ENCODE measurements at places on chromosomes 5 and 9.

- DNase-seq = no peak
These were observed 49.4 kb downstream of the SLIT3 start for GRCh38 chr5:169251333-169252084.

DNA sequence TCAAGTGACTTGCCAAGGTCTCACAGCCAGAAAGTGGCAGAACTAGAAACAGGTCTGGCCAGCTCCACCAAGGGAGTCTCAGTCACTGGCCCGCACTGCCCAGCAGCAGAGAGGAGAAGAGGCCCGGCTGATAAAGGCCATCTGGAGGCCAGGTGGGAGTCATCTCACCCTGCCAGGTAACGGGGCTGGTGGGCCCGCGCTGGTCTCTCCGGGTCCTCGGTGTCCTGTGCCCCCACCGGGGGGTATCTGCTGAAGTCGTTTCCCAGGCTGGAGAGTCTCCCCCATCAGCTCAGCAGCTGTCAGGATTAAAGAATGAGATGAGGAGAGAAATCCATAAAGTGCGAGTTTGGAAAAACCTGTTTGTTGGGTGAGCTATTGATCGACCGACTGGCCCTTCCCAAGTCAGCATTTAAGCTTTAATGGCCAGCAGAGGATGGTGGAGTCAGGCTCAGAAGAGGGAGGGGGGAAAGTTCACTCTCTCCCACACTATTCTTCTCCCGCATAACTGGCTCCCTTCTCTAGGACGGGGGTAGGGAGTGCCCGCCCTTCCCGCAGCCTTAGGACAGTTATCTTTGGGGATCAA is 30.3 kb downstream of the LMX1B start:
- no peak for DNase-seq

GRCh38 chr5:136191304-136192014 is 1.5 kb downstream of the SMIM32 start:
- no peak for DNase-seq

DNA sequence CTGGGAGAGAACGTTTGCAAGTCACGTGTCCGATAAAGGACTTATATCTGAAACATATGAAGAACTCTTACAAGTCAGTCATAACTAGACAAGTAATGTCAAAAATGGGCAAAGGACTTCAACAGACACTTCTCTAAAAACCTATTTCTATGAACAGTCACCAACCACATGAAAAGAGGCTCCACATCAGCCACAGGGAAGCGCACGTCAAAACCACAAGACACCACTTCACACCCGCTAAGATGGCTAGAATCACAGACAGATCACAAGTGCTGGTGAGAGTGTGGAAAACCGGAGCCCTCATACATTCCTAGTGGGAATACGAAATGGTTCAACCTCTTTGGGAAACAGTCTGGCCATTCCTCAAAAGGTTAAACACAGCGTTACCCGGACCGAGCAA is 11.5 kb upstream of the CARD9 start:
- DNase-seq = no peak

DNA sequence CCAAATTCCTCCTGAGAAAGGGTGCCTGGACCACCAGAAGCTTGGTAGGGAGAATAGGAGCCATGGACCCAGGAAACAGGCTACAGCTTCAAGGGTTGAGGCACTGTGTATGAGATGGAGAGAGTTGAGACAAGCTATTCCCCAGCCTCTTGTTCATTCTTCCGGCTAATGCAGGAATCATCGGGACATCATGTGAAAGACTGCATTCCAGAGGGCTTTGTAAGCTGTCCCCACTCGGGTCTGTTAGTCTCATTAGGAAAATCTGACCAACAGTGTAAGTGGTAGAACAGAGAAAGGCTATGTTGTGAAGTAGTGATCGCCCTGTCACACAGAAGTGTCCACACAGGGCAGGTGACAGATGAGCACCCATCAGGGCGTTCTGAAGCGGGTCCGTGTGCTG is 81.4 kb downstream of the GABBR2 start:
- DNase-seq = no peak

DNA sequence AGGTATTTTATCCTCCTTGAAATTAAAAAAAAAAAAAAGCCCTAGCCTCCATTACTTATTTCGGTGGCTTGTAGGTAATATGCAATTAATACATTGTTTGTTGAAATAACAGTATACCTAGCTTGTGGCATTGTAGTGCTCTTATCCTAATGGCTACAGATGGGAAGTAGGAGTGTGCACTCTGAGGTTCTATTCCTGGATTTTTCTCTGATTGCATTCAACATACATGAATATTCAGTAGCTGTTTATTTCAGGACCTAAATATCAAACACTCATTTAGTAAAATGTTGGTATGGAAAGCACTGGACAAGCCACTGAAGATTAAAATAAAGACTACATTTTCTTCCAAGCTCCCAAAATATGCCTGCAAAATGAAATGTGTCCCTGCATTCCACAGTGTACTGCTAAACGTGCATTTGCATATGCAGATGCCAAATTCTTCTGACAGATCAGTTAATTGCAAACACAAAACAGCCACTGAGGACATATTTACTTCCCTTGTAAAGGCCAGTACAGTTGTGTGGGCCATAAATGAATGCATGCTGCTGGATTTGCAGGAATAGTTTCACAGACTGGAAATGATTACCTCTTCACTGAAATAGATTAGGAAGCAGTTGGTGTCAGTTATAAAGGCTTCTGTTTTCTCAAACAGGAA is 826.1 kb downstream of the PRELID2 start:
- DNase-seq = no peak

DNA sequence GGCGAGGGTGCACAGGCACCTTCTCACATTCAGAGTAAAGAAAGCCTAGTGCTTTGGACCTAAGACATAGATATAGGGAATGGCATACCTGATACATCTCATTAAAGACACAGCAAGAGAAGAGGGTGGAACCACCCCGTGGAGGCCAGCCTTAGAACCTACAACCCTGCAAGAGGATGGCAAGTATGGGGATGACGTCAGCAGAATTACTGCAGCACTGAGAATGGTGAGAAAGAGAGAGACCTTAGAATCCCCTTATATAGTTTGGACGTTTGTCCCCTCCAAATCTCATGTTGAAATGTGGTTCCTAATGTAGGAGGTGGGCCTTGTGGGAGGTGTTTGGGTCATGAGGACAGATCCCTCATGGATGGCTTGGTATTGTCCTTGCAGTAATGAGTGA is 28.2 kb upstream of the ADCY2 start:
- DNase-seq = no peak

DNA sequence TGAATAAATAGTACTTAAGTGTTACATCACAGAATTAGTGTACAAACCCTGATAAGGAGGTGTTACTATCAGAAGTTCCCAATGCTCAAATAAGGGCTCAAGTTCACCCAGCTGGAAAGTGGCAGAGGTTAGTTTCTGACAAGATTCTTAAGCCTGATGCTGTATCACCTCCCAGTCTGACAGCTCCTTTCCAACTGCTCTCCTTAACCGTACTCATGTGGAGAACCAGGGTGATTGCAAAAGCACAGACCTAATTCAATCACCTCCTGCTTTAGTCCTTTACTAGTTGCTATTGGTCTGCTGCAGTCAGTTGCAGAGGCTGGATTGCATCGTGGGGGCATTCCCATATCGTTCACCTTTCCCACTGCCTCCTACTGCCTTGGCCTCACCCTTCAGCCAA is 100.4 kb upstream of the ZNF618 start:
- no peak for DNase-seq

- DNase-seq = no peak
These were observed 5.9 kb downstream of the FAM193B start for GRCh38 chr5:177548495-177548894.

GRCh38 chr9:108347463-108348188 is 508.2 kb downstream of the ACTL7B start:
- no peak for DNase-seq

- DNase-seq = no peak
These were observed 69.9 kb upstream of the SLC1A1 start for GRCh38 chr9:4420351-4420750.

DNA sequence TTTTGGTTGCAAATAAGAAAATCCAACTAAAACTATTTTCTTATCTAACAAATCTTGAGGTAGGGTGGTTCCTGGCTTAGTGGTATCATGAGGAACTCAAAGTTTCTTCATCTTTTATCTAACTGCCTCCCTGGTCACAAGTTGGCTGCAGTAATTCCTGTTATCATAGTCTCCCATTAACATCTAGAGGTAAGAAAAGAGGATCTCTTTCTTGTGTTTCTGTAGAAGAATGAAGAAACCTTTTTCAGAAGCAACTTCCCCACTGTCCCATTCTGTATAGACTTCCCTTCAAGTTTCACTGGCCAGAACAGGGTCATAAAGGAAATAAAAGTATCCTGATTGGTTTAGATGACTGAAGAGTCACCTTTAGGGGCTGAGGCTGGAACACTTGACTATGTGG is 81.8 kb upstream of the ELL2 start:
- DNase-seq = no peak

- no peak for DNase-seq
These were observed 18.0 kb upstream of the TRIM32 start for GRCh38 chr9:116668970-116669695.

GRCh38 chr5:75756981-75757380 is 39.7 kb upstream of the POC5 start:
- no peak for DNase-seq

GRCh38 chr5:115329475-115329874 is 33.0 kb upstream of the CCDC112 start:
- DNase-seq = no peak

DNA sequence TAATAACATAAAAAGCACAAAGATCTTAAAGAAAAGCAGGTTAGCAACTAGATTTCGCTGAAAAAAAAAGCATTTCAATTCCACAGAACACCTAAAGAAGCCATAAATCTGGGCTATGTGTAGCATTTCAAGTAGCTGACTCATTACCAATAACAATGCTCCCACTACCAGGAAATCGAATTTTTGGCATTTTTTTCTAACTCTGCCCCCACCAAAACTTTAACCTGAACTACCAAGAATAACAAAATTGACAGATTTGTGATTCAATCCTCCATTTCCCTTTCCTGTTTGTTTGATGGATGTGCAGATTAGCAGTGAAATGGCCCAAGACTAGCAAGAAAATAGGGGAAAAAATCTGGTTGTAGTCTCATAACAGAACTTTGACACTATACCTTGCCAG is 180.2 kb downstream of the RASEF start:
- no peak for DNase-seq

DNA sequence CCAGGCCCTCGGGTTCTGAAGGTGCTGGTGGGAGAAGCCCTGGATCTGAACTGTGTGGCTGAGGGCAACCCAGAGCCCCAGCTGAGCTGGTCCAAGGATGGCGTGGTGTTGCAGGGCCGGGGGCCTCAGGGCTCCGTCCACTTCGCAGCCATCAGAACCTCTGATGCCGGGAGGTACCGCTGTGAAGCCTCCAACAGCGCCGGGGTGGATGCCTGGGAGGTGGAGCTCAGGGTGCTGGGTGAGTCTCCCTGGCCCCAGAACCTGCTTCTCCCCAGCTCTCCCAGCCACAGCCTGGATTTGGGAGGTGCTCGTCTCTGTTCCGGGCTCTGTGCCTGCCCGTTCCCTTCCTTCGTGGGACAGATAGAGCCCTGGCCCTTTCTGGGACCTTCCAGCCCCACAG is 75.6 kb downstream of the HMCN2 start:
- no peak for DNase-seq

DNA sequence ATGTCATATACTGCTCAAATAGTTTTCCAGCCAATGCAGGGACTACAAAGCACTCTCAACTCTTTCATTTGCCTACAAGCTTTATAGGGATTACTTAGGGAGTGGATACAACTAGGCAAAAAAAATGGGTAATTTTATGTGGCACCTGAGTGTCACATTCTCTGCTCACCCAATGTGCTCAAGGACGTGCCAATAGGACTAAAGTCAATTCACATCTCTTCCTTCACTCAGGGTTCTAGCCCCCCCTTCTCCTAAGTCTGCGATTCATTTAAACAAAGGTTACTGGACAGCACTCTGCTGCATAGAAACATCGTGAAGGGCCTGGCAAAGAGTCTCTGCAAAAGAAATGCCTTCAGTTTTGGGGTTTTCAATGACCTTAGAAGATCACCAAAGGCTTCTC is 142.3 kb downstream of the TSSK1B start:
- no peak for DNase-seq

DNA sequence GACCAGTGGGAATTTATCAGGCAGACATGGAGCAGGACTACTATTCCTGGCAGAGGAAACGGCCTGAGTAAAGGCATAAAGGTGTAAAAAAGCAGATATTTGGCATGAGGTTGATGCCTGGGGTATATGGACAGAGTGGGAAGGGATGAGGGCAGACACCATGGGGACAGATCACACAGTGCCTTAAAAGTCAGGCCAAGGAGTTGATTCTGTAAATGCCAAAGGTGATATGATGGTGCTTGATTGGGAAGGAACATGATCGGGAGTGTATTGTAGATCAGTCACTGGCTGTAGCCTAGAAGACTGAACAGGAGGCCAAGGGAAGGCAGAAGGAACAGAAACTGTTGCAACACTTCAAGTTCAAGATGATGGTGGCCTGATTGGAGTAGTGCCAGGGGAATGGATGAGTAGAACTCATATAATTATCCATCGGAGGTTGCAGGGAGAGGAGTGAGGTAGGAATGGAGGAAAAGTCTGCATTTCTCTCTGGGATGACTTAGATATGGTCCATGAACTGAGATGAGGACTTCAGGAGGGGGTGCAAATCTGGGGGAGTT is 594.3 kb upstream of the KLF4 start:
- no peak for DNase-seq

- DNase-seq = no peak
These were observed 34.2 kb downstream of the TMEM245 start for GRCh38 chr9:109085510-109085909.

GRCh38 chr5:148569948-148570347 is 84.4 kb downstream of the HTR4 start:
- no peak for DNase-seq

GRCh38 chr5:58933891-58934628 is 351.2 kb downstream of the RAB3C start:
- no peak for DNase-seq

- no peak for DNase-seq
These were observed 75.9 kb upstream of the ADAMTS19 start for GRCh38 chr5:129384193-129384592.

DNA sequence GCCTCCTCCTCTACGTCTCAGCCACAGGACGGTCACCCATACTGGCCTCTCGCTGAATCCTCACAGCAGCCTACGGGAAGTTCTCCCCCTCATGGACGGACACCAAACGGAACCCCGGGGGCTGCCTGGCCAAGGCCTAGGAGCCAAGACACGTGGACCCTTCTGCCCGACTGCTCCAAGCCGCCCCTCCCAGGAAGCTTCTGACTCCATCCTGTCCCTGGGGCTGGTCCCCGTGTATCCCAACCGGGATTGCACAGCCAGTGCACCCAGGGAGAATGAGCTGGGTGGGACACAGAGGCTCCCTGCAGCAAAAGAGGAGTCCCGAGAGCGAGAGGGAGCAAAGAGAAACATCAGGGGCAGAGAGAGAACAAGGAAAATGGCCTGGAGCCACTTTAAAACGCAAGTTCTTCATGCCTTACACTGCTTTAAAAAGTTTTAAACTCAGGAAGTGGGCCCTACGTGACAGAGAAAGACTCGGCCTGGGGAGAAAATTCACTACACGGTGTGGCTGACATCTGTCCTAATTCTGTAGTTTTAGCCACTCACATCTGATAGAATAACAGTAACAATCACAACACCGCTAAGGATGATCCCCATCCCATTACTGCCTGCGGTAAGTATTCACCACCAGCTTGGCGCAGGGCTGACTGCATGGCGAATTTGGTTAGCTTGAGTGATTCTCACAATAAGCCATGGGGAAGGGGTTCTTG is 3.0 kb downstream of the FAM78A start:
- no peak for DNase-seq

GRCh38 chr5:71821029-71821428 is 102.0 kb downstream of the CARTPT start:
- DNase-seq = no peak
